ENCODE measurements at places on chromosomes 4 and X. TPM values are rescaled to one million over a fixed set of nuclear protein-coding genes. Genes with fewer than 3 reads are reported as not detected.

SPIN4 gene
- polyA plus RNA-seq: 4.4 TPM

GRCh38 chrX:132983496-132983895, 25.1 kb upstream of the HS6ST2 start:
- DNase-seq: no peak

DNA sequence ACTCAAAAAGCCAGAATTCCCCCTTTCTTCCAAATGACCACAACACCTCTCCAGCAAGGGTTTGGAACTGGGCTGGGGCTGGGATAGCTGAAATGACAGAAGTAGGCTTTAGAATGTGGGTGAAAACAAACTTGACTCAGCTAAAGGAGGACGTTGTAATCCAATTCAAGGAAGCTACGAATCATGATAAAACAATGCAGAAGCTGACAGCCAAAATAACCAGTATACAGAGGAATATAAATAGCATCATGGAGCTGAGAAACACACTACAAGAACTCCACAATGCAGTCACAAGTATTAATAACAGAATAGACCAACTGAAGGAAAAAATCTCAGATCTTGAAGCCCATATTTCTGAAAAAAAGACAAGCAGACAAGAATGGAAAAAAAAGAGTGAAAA, 95.8 kb upstream of the TET2 start:
- no peak for DNase-seq

- DNase-seq: no peak
Measured at GRCh38 chr4:24809376-24809775, 14.0 kb downstream of the SOD3 start.

GRCh38 chr4:58192217-58192616, 1082.0 kb upstream of the IGFBP7 start:
- DNase-seq: no peak

DNA sequence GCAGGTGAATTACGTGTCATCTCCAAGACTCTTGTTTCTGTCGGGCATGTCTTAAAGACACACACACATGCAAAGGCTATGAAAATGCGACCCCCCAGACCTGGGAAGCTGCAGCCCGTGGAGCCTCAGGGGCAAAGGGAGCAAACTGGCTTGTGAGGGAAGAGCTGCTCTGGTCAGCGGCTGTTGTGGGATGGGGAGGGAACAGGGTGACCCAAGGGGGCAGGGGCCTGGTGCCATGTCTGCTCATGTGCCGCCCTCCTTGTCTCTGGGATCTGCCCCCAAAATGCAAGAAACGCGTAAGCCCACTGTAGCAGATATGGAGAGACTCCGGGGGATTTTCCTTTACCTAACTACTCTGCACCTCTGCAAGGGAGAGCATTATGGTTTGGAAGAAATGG, 92.4 kb downstream of the PHKA2 start:
- DNase-seq: no peak

- no peak for DNase-seq
Measured at GRCh38 chr4:111120191-111120590, 497.3 kb upstream of the PITX2 start.

NSG1 gene
- 68.6 TPM for polyA plus RNA-seq

ENAM gene
- not detected for polyA plus RNA-seq

GRCh38 chr4:74623041-74623440, 171.3 kb downstream of the BTC start:
- no peak for DNase-seq

PRICKLE3 gene
- polyA plus RNA-seq: 13.7 TPM

GRCh38 chr4:147060151-147060931, 114.7 kb upstream of the TTC29 start:
- DNase-seq: no peak

GRCh38 chr4:173240696-173241095, 72.1 kb downstream of the GALNT7 start:
- DNase-seq: no peak

DNA sequence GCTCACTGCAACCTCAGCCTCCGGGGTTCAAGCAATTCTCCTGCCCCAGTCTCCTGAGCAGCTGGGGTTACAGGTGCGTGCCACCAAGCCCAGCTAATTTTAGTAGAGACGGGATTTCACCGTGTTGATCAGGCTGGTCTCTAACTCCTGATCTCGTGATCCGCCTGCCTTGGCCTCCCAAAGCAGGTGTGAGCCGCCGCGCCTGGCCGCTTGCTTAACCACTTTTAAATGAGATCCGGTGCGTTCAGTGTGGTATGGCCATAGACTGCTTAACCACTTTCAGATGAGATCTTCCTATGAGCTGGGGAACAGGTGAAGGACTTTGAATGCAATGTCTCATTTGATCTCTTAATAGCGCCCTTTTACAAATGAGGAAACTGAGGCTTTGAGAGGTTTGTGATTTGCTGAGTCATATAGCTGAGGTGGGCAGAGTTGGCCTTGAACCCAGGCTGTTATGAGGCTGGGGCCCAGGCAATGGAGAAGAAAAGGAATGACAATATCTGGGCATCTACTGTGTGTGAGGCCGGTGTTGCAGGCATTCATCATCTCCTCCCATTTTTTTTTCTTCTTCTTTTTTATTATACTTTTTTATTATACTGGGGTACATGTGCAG, 41.9 kb upstream of the NSG1 start:
- no peak for DNase-seq

DNAAF6 gene
- not detected for polyA plus RNA-seq

DNA sequence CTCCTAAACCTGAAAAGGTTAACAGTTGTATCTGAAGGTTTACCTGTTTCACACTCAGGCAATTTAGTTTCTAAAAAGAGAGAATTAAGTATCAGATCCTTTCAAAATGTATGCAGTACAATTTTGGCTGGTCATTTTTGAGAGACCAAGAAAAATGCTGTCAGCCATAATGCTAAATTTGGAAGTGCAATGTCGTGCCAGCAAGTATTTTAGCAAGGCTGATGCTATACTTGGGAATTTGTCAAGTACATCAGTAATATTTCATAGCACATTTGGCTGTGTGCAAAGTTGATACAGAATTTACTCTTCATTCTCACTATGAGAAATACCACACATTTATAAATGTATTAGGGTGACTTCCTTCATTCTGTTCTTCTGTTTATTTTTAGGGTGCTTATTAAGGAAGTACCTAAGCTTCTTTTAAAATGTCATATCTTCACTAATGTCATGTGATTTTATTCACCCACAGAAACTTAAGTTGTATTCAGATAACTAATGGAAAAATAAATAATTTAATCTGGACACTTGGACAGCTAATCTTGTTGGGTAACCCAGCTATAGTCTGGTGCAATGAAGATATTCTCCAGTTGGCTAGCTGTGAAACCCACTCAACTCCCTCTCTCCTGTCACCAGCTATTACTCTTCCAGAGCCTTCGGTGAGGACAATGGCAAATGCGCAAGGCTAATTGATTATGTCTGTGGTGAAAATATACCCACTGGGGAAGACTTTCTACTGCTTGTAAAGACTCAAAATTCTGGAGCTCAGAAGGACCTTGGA, 84.2 kb upstream of the TLL1 start:
- no peak for DNase-seq

- DNase-seq: no peak
Measured at GRCh38 chrX:150982235-150982787, 824 bp upstream of the HMGB3 start.

CCNG2 gene
- 58.5 TPM for polyA plus RNA-seq

DNA sequence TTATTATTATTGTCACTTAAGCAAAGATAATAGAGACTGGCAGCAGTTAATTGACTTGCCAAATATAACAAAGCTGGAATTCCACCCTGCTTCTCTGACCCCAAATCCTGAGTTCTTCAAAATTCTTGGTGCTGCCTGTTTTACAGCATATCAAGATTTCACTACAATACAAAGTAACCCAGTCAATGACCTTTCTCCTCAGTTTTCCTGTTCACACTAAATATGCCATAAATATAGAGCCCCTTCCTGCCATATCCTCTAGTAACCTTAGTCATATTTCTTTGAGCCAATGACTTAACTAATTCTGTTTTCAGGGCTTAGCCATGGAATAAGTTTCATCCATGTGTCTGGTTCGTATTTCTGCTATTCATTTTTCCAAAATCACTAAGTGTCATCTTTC, 315.3 kb upstream of the HS3ST1 start:
- no peak for DNase-seq

DNA sequence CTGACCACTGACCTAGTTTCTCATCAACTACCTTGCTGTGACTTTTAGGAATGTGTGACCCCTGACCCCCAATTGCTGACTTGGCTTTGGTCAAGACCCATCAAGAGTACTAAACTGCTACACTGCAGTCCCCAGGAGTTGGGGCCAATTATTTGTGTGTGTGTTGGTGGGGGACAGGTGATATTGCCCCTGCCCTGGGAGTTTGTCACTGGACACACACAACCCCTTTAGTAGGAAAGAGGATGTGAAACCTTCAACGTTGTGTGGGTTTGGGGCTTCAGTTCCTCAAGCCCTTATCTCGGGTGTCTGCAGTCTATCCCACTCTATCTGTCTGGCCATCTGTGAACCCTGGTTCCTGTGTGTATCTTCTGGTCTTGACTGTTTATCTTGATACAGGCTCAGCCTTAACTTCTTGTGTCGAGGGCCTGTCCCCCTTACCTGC, 6.5 kb downstream of the SASH3 start:
- no peak for DNase-seq

CLNK gene
- not detected for polyA plus RNA-seq

- no peak for DNase-seq
Measured at GRCh38 chr4:10354746-10355145, 102.5 kb downstream of the ZNF518B start.

PASD1 gene
- not detected for polyA plus RNA-seq

GRCh38 chrX:123425471-123425870, 241.4 kb downstream of the GRIA3 start:
- no peak for DNase-seq

DNA sequence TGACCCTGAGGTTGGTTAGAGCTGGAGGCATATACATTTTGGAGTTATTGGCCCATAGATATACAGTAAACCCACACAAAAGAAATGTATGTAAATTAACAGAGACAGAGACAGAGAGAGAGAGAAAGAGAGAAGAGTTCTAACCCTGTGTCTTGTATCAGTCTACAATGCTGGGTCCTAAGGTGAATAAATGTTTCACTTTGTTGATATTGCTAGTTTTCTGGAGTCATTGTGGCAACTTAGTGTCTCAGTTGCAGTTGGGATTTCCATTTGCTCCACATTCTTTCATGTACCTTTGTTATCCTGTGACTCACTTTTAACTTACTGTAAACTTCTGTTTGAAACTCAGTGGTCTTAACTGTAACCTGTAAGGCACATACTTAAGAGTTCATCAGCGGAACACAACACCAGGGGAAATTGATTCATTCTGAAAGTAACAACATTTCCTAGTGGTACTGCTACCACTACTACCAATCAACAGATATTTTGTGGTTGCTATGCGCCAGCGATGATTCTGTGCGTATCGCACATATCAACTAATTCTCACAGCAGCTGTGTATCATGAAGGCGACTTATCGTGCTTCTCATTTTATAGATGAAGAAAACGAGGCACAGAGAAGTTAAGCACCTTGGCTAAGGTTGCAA, 38.5 kb upstream of the ETDA start:
- DNase-seq: no peak

- no peak for DNase-seq
Measured at GRCh38 chrX:42098900-42099299, 175.5 kb upstream of the CASK start.

EGF gene
- 1.3 TPM for polyA plus RNA-seq

GRCh38 chrX:124348182-124348581, 1.8 kb downstream of the SH2D1A start:
- DNase-seq: no peak

TCEAL2 gene
- polyA plus RNA-seq: not detected

GRCh38 chrX:133444952-133445831, 29.9 kb upstream of the GPC4 start:
- no peak for DNase-seq

DNA sequence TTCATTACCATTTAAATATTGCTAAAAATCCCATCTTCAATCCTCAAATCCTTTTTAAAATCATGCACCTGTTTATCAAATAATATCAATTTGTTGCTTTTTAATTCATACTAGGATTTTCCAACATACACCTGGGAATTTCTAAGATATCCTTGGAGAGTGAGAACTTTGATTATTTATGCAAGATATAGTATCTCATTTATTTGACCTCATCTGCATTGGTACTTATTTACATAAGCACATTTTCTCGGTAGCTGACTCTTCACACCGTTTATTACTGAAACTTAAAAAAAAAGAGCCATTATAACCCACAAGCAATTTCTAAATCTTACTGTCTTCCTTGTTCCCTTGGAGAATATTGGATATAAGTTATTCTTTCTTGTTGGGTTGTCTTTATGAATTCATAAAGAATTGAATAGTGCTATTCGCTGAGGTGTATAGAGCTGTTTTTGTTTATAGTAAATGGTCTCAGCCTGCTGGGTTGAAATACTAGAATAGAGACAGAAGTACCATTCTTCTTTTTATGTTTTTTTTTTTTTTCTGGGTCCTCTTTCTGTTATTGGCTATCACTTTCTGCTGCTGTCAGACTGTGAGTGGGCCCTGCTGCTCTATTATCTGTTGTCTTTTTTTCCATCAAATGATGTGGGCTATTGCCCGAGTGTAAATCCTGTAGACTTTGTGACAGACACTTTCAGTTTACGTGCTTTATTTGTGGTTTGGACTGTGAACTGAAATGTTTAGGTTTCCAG, 2.9 kb downstream of the UGT8 start:
- DNase-seq: no peak

CLIC2 gene
- polyA plus RNA-seq: 0.40 TPM

POLN gene
- polyA plus RNA-seq: 0.45 TPM

GRCh38 chr4:1996866-1997611, 11.7 kb downstream of the NELFA start:
- DNase-seq: no peak

- DNase-seq: no peak
Measured at GRCh38 chr4:156571146-156571545, 400.5 kb downstream of the PDGFC start.

DNA sequence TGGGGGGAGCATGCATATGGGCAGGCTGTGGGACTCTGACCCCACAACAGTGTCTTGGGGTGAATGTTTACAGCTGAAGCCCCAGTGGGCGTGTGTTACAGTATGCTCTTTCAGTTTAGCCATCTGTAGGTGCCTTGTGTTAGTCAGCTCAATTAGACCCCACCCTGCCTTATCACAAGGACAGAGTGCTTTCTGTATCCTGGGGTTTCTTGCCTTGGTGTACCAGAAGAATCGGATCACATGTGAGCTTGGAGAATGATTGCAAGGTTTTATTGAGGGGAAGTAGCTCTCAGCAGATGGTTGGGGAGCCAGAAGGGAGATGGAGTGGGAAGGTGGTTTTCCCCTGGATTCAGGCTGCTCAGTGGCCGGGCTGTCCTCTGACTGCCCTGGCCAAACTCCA, 27.3 kb downstream of the SH3BGRL start:
- DNase-seq: no peak

GRCh38 chrX:121028419-121028818, 19.0 kb upstream of the GLUD2 start:
- no peak for DNase-seq

PWWP3B gene
- polyA plus RNA-seq: 0.16 TPM

Measured in keratinocyte (primary cell).